Upper lobe of left lung (tissue), 6 donors: ENCODE measurements at places on chromosomes 3 and 15. TPM values are rescaled to one million over a fixed set of nuclear protein-coding genes. Genes with fewer than 3 reads are reported as not detected.

SCN11A gene
- total RNA-seq, result 0.09 TPM

GOLGA8M gene
- total RNA-seq, result 2.8 TPM

CFAP100 gene
- total RNA-seq, result 5.2 TPM

GOLGA8O gene
- 1.0 TPM for total RNA-seq

PLA2G4D gene
- total RNA-seq, result not detected

LCMT2 gene
- total RNA-seq, result 2.2 TPM

WNT7A gene
- total RNA-seq, result 7.0 TPM

GOLGA8T gene
- total RNA-seq, result not detected

TTC23 gene
- 28.0 TPM for total RNA-seq

NCBP2 gene
- total RNA-seq, result 21.6 TPM

OR5H15 gene
- not detected for total RNA-seq

LINS1 gene
- 19.3 TPM for total RNA-seq

FAM107A gene
- 200 TPM for total RNA-seq

SYNPR gene
- total RNA-seq, result not detected

VILL gene
- 33.8 TPM for total RNA-seq

CASR gene
- not detected for total RNA-seq

TMEM158 gene
- total RNA-seq, result not detected

ADAMTS17 gene
- 4.6 TPM for total RNA-seq

ST8SIA2 gene
- not detected for total RNA-seq

SLC24A5 gene
- total RNA-seq, result not detected

UCN2 gene
- total RNA-seq, result not detected
